Fibroblast of lung (primary cell): ENCODE measurements at places on chromosomes 7 and 10. TPM values are rescaled to one million over a fixed set of nuclear protein-coding genes. Genes with fewer than 3 reads are reported as not detected.

DNA sequence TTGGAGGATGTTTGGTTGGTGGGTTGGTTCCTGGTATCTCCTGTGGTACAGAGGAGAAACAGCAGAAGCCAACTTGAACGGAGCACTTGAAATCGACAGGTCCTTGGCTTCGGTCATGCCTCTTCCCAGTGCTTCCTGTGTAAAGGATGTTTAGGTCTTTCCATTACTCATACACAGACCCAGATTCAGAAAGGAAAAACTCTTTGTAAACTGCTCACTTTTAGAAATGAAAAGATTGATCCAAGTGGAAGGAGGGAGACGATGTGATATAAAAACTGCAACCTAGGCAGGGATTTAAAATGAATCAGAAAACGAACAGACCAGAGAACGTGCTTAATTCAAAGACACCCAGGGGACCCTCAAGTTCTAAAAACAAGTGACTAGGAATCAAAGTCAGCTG, 338.4 kb downstream of the GALNT17 start:
- no peak for DNase-seq

GPR26 gene
- polyA plus RNA-seq: not detected in 2 replicates

ENKUR gene
- 0.06 TPM in 1 of 2 replicates, not detected in the other for polyA plus RNA-seq

PIP gene
- not detected in 2 replicates for polyA plus RNA-seq
